Mucosa of gallbladder (tissue), 1 donor: ENCODE measurements at places on chromosomes 12 and 14.

DNA sequence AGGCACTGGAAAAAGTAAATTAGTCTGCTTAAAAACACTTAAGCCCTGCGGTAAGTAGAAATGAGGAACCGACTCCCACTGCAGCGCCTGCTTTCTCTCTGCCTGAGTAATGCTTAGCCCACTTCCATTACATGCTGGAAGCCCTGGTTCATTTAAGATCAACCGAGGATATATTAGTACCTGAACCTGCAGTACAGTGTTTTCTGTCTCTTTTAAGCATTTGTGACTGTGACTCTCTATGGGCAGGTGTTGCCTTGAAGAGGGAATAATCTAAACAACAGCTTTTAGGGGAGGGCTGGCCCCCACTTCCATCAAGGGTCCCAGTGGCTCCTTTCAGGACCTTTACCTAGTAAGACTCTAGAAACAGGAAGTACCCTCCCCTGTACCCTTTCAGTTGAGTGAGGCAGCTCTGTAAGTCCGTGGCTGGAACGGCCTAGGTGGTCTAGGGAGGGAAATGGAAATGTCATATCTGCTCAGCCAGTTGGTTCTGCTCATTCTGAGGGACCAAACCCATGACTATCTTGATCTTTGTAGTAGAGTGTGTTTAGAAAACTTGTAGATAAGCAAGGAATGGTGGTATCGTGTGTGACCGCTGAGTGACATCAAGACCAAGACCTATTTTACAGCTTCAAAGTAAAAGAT is 56.2 kb downstream of the FNTB start:
- no peak for DNase-seq

DNA sequence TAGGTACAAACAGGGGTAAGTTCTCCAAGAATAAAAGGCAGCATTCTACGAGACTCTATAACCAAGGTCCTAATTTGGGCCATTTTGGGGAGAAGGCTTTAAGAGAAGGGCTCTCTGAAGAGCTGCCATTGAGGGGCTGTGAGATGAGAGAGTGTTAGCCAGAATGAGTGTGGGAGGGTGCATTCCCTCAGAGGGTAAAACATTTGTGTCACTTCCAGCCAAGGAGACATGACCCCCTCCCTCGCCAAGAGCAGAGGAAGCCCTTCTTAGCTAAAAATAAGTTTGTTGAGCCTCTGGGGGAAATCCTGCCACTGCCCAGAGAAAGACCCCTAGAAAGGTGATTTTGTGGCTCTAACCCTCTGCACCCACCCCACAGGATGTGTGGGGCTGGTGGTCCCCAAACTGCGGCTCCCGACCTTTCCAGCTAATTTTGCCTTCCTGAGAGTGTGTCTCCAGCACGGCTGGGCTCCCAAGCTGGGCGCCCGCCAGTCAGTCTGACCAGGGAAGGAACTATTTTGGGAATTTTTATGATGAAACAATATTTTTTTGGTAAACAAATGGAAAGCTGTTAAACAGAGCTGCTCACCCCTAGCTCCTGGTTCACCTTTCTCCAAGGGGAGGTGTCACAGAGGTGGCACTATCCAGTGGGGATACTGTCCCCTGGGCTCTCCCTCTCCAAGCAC is 65.9 kb upstream of the JDP2 start:
- no peak for DNase-seq

DNA sequence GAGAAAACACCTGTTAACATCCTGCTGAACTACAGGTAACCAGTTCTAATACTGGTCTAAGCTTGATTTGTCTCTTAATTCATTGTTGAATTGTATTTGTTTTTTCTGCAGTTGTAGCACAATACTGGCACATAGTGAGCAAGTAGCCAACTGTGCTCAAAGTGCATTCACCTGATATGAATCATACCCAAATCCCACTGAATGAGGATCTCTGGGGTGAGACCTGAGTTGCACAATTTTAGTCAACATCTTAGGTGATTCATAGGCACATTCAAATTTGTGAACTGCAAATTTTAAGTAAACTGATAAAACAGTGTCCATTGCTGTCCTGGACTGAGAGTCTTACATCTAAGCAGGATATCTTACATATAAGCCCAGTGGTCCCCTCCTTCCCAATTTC is 12.8 kb downstream of the KCNC2 start:
- DNase-seq: no peak

DNA sequence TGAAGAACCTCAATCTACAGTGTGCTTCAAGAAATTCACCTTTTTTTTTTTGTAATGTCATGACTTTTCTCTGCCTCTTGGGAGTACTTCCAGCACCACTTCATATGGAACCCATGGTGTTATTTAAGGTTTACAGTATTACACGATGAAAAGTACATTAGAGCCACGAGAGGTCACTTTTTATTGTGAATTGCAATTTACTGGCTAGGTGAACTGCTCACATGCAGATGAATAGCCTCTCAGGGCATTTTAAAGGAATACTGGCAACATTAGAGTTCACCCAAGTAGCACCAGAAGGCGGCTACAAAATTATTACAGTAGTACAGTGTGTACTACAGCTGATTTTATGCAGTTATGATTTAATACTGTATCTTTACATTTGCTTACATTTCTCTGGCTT is 99.1 kb upstream of the PPP4R3A start:
- DNase-seq: no peak

DNA sequence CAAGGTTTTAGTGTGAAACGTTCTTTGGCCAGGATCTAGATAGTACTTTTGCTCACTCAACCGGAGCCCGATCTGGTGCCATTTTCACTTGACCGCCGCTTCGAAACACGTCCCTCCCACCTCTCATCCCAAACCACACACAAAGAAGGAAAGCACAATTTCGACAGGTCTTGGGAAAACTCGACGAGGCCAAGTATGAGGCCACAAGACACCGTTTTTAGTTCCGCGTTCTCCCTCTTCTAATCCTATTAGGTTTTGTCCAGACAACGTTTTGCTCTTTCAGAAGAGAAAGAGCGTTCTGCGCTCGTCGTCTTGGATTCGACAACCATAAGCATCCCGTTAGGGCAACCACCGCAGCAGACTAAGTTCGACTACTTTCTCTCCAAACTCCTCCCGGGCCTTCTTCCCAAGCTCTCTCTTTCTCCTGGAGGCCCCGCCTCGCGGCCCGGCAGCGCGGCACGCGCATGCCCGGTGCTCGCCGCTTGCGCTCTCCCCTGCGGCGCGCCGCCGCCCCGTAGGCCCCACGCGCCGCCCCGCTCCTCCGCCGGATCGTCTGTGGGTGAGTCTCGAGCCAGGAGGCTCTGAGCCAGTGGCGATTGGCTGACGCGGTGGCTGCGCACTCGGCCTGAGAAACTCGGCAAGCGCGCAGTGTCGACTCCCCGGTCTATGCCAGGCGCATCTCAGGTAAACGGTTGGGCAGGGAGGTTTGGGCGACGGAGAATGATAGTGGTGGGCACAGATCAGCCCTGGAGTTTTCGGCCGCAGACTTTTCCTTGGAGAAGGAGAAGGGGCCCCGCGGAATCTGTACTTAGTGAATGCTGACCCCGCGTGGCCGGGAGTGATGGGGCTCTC is at the start of gene MIPOL1:
MIPOL1 (plus strand) TSS at position 517 of the 852 bp plus-strand sequence. CDS start 49,952 bp downstream, outside the sequence.
- peak; percentile 86 for DNase-seq

- no peak for DNase-seq
Observed at GRCh38 chr14:30194741-30195148, 267.1 kb upstream of the PRKD1 start.

- DNase-seq: peak; percentile 60
Observed at GRCh38 chr12:12807970-12808702, 5.0 kb upstream of the DDX47 start.

- peak; percentile 90 for DNase-seq
Observed at GRCh38 chr14:23567186-23568020, at the start of gene AP1G2. AP1G2 (minus strand) TSS chr14:23567791; CDS start chr14:23567314, 477 bp downstream.

GRCh38 chr12:124518051-124518932 is 49.1 kb downstream of the NCOR2 start:
- peak; percentile 99 for DNase-seq

DNA sequence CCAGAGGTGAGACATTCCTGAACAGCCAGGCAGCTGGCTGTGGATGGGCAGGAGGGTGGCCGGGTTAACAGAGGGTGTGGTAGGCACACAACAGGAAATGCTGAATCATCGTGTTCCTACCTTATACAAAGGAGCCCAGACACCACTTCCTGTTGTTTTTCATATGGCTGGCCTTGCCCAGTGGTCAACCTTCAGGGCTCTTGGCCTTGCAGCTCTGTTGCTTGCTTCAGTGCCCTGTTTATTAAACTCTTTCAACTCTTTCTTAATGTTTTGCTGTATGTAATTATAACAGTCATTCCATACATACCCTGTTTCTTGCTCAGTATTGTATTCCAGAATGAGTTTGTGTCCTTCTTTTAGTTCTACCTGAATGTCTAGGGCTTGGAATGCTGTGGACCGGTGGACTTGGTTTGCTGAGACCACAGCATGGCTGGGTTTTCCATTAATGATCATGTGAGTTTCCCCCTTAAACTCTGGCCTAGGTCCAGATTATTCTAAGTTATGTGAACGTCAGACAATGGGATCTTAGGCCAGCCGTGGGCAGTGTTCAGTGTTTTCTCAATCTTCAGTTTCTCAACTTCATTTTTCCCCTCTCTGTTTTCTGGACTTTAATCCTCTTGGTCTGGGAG is 11.9 kb downstream of the CFAP54 start:
- DNase-seq: peak; percentile 29

DNA sequence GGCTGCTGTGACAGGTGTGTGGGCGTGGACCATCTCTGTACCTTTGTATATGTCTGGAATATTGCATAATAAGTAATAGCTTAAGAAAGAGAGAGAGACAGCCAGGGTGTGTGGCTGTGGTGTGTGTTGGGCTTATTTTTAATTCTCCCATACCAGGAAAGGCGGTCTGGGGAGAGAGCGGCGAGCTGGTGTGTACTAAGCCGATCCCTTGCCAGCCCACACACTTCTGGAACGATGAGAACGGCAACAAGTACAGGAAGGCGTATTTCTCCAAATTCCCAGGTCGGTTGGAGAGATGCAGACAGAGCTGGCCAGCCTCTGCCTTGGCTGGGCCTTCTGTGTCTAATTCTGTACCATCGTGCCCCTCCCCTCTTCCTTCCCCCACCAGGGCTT is 63.9 kb downstream of the AACS start:
- DNase-seq: no peak

DNA sequence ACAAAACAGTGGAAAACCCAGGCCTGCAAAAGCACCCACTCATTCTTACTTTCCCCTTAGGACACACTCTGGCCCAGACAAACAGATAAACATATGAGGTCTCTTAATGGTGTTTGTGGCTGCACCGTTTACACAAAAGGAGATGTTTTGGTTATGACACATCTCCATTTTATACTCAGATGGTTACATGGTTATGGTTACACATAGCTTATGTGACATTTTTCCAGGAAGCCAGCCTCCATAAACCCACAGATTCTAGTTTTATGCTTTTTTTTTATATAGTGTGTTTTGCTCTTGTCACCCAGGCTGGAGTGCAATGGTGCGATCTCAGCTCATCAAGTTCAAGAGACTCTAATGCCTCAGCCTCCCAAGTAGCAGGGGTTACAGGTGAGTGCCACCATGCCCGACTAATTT is 3.5 kb upstream of the KLRD1 start:
- DNase-seq: no peak

GRCh38 chr12:96193725-96194575 is at the start of gene ELK3:
ELK3 (plus strand) TSS chr12:96194375.
- DNase-seq: peak; percentile 67

DNA sequence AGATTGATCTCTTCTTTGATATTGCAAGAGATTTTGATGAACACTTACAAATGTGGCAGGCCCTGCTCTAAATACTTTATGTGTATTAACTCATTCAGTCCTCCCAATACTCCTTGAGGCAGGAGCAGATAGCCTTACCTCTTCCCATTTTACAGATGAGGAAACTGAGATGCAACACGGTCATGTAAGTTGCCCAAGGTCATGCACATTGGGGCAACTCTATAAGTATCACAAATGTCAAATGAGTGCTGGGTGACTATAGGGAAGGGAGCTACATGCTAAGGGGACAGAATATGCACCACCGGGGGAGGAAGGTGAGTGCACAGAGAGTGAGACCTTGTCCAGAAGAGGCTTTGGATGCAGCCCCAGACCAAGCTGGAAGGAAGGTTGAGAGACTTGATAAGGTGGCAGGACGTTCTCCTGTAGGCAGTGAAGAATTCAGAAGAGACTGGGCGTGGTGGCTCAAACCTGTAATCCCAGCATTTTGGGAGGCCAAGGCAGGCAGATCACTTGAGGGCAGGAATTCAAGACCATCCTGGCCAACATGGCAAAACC is 132.3 kb upstream of the PWP1 start:
- DNase-seq: no peak

DNA sequence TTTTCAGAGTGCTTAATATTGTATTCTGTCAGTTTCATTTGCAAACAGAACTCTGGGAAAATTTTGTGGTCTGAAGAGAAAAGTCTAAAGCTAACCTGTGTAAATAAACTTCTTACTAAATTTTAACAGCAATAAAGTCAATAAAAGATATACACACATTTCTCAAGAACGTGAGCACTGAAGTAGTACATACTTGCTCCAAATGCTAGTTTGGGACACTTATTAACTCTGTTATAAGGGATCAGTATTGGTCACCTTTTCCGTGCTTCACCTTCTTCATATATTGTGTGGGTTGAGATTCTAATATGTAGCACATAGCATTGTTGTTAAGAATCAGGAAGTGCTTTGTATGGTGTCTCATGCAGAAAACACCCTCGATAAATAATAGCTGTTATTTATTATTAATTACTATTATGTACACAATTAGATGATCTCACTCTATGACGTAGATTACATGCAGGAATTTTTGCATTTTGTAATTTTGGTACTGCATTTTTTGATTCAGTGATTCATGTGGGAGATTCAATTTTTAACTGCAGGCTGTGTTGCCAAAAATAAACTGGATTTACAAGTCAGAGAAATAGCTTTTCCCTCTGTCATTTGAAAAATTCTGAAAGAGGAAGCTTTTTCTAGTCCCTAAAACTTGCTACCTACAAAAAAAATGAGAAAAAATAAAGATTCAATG is 300.9 kb downstream of the ACSS3 start:
- DNase-seq: no peak

DNA sequence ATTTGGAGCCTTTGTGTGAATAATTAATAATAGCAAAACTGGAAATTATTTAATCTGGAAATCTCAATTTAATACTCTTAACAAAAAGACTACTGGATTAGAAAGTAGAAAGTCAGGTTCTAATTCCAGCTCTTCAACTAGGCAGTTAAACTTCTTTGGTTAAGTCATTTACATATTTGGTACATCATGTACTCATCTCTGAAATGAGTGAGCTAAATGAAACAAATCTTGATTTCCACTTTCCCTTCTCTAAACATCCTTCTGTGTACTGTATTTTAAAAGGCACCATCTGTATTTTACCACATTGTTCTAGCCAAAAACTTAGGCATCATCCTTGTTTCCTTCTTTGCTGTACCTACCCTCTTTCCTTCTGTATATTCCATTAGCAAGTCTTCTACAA is 26.9 kb downstream of the CRADD start:
- DNase-seq: no peak
